NCI-H146 (cell line): ENCODE measurements at places on chromosomes 5 and 9.

DNA sequence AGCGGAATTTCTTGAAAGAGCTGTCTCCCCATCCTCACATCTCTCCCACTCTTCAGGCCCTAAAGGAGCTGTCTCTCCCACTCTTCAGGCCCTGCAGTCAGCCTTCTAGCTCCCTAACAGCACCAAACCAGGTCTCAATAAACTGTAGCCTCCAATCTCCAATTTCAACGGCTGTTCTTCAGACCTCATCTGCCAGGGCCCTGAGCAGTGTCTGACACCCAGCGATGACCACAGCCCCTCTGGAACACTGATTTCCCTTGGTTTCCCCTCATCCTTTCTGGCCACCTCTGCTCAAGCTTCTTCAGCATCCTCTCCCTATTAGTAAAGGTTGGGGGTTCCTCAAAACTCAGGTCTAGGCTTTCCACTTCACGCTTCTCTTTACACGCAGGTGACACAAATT is 1.6 kb upstream of the P4HA2 start:
- DNase-seq = no peak

- DNase-seq = peak; percentile 46
Measured at GRCh38 chr9:100473276-100474081, 530 bp downstream of the TMEFF1 start.

GRCh38 chr5:145699846-145700245 is 135.3 kb downstream of the PRELID2 start:
- DNase-seq = no peak

- DNase-seq = peak; percentile 80
Measured at GRCh38 chr5:157265714-157266285, at the start of gene CYFIP2. TSS of gene CYFIP2 (plus strand) at chr5:157266123. CDS start at chr5:157285362, 19,239 bp downstream.

DNA sequence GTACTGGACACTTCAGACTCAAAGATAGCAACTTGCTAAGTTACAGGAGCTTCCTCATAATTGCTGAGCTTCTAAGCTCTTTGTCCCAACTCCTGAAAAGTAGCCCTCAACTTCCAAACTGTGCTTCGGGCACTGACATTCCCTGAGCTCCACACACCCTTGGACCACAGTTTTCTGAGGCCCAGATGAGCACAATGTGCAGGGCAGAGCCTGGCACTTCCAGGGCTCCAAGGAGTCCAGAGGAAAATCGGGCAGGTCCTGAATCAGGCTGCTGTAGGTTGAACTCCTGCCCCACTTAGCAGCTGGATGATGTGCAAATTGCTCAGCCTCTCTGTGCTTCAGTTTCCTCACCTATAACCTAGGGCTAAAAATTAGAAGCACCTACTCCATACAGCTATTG is 54.6 kb upstream of the KCNIP1 start:
- no peak for DNase-seq

DNA sequence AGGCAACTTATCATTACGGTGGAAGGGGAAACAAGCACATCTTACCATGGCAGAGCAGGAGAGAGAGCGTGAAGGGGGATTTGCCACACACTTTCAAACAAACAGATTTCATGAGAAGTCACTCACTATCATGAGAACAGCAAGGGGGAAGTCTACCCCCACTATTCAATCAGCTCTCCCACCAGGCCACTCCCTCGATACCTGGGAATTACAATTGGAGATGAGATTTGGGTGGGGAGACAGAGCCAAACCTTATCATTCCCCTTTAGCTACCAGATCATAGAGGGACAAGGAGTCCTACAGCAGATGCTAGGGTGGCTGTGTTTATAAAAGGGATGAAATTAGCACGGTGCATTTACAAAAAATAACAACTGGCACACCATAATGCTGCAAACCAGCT is 2149.4 kb upstream of the ACO1 start:
- no peak for DNase-seq

GRCh38 chr5:168123631-168124528 is 167.6 kb upstream of the WWC1 start:
- DNase-seq = no peak

DNA sequence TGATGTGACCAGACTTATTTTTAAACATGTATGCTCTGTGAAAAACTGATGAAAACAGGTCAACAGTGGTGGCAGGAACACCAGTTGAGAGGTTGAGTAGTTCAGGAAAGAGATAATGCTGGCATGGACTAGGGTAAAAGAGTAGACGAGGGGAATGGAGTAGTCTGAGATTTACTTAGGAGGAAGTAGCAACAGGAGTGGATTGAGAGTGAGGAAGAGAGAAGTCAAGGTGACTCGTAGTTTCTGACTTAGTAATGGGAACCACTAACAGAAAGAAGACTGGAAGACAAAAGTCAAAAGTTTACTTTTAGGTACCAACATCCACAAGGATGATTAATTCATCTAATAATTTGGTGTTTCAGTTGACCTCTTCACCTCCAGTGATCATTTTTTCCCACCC is 3.6 kb downstream of the SRA1 start:
- no peak for DNase-seq

DNA sequence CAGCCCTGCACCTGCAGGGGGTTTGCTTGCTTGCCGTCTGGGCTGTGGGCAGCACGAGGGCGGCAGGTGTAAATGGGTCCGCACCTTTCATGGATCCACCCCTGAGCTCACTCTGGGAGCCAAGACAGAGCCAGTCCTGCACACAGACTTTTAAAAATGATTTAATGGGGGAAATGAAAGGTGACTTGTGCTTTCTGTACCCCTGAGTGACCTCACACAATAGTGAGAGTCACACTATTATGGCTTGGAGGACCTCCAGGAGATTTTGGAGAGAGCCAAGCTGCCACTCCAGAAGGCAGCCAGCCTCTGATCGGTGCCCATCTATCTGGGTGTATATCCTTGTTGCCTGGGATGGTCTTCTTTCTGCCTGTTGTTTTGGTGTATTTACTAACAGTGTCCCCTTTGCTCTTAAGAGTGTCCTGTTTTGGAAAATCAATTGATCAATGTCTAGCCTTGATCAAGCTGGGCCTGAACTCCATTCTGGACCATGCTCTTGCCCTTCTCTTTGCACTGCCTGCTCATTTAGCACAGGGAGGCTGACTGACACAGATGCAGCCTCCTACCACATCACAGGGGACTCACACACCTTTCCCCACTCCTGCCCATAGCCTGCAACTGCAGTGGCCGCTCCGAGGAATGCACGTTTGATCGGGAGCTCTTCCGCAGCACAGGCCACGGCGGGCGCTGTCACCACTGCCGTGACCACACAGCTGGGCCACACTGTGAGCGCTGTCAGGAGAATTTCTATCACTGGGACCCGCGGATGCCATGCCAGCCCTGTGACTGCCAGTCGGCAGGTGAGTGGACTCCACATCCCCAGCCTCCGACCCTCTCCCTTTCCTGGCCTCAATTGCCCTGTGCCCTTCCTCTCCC is 29.5 kb downstream of the LAMC3 start:
- no peak for DNase-seq

DNA sequence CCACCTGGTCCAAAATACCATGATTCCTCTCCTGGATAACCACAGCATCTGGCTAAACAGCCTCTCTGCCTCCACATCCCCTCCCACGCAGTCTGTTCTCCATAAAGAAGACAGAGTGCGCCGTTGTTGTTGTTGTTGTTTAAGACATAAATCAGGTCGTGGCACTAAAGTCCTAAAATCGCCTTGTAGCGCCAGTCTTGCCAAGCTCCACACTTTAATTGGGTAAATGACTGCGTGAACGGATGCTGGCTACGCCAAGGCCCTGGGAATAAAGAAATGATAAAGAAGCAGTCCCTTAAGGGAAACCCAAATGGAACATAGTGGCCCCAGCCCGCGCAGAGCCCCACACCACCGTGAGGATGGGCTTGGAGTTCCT is 364 bp upstream of the SFXN1 start:
- DNase-seq = no peak

- no peak for DNase-seq
Measured at GRCh38 chr9:35907711-35908503, 1.4 kb upstream of the SPAAR start.

DNA sequence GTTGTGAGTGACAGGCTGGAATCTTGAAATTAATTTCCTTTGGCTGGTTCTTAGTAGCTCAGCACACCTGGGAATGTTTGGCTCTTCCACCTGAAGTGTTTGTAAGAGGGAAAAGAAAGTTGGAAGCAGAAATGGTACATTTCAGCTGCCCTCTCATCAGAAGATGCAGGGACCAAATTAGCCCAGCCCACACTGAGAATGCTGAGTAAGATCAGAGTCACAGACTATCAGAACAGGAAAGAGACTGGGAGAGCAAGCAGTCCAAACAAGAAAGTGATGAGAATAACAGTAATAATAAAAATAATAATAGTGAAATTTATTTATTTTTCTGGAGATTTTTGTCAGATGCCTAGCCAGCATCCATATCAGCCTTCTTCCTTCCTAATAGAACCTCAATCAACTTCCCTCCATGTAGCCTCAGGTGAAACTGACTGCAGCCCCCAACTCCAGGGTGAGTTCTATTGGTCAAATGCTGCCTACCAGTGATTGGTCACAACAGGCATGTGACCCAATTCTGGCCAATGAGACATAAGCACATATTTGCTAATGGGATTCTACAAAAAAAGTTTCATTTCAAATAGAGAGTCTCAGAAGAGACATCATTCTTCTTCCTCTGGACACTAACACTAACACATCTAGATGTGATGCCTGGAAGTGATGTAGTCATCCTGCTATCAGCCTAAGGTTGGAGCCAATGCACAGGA is 31.2 kb upstream of the ADRA1B start:
- no peak for DNase-seq

DNA sequence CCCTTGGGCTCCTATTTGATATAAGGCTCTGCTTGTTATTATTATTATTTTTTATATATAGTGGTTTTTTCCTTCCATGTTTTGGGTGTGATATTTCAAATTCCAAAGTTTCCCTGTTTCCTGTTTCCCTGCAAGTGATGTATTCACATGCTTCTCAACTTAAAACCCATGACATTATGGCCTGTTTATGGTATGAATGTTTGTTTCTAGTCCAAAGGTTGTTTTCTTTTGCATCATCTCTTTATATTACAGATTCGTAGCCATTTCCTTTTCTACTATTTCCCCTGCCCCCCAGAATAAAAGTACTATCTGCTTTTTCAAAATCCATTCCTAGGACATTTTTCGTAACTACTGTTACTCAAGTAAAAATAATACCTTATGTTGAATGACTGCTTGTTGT is 7.5 kb downstream of the SEMA6A start:
- no peak for DNase-seq

- no peak for DNase-seq
Measured at GRCh38 chr5:157860898-157861890, 2.2 kb upstream of the CLINT1 start.

- peak; percentile 33 for DNase-seq
Measured at GRCh38 chr5:99104538-99105132, 175.8 kb upstream of the CHD1 start.

DNA sequence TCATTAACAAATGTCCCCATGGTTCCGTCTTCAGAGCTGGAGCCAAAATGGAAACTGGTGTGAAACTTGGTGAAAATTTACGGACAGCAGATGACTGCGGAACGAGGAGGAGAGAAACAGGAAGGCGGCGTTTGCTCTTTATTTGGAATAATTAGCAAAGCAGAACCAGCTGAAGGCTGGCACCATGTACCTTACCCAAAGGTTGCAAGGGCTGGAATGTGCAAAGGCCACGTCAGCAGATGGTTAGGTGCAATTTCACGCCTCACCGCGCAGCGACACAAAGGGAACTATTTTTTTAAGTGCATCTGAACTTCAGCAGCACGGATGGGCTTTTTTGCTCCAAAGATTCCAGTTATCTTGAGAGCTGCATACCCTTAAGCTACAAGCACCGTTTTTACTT is 127.4 kb downstream of the COL23A1 start:
- DNase-seq = no peak

GRCh38 chr9:34547960-34548611 is 25.3 kb upstream of the ENHO start:
- DNase-seq = peak; percentile 64

DNA sequence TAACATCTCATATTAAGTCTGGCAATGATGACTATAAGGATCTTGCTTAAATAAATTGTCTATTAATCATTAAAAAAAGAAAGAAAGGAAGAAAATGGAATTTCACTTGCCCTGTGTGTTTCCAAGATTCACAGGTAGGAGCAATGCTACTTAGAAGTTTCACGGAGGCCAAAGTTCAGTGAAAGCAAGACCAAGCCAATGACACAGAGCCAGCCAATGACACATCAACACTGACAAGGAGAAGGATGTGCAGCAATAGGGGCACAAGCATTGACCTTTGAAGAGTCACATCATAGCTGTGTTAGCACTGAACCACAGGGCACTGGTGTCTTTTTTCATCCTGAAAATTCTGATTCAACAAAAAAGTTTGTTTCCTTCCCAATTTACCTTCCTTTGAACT is 364.3 kb downstream of the PDE4D start:
- no peak for DNase-seq

DNA sequence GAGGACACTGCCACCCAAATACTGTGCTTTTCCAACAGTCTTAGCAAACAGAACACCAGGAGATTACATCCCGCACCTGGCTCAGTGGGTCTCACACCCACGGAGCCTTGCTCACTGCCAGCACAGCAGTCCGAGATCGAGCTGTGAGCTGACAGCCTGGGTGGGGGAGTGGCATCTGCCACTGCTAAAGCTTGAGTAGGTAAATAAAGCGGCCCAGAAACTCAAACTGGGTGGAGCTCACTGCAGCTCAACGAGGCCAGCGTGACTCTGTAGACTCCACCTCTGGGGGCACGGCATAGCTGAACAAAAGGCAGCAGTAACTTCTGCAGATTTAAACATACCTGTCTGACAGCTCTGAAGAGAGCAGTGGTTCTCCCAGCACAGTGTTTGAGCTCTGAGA is 28.8 kb downstream of the EPB41L4A start:
- DNase-seq = no peak

DNA sequence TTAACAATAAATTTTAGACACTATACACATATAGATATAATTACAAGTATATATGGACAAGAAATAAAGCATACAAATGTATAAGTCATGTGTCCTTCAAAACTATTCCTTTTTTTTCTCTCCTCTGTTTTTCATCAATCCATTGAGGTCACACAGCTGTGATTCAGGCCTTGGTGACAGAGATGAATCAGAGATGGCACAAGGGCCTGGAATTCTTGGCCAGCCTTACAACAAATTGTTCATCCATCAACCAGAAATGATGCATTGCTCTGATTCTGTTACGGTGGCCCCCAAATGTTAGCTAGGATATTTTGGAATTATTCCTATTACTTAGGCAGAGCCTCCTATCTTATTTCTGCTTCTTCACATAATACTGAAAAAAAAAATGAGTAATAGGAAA is 108.7 kb upstream of the MPDZ start:
- DNase-seq = no peak

DNA sequence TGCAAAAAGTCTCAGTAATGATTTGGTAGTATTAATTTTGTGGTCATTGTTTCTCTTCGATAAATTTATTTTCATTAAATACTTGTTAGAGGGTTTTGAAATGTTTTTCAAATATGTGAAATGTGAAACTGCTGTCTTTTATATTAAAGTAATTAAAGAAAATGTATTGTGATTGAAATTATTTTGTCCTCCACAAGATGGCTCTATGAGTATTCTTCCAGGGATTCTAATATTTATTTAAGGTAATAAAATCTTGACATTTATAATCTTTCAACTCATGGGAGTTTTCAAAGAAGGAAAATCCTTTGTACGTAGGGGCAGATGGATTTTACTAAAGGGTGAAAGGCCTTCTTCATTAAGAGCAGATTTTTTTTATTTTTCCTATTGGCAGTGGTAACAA is 19.3 kb downstream of the ISOC1 start:
- DNase-seq = no peak
